ENCODE measurements at places on chromosomes 4 and X. TPM values are rescaled to one million over a fixed set of nuclear protein-coding genes. Genes with fewer than 3 reads are reported as not detected.

Gene STAP1
- not detected for polyA plus RNA-seq

Gene MTCP1
- polyA plus RNA-seq: 2.0 TPM

Gene F8A2
- not detected for polyA plus RNA-seq

Gene FANCB
- 0.89 TPM for polyA plus RNA-seq

Gene PDCL2
- not detected for polyA plus RNA-seq

Gene SCRG1
- polyA plus RNA-seq: not detected

Gene PHKA1
- polyA plus RNA-seq: 4.2 TPM

Gene TRIM60
- not detected for polyA plus RNA-seq

Gene SOD3
- 4.9 TPM for polyA plus RNA-seq

Gene ZMAT1
- polyA plus RNA-seq: 0.83 TPM

Gene OTUD6A
- 0.09 TPM for polyA plus RNA-seq

Gene USP17L27
- not detected for polyA plus RNA-seq

Gene STPG2
- 0.03 TPM for polyA plus RNA-seq

Gene LNX1
- polyA plus RNA-seq: 2.7 TPM

Gene AASDH
- 8.0 TPM for polyA plus RNA-seq

Gene NDUFB11
- polyA plus RNA-seq: 131 TPM

Gene ZMYM3
- polyA plus RNA-seq: 79.2 TPM

Gene CENPI
- polyA plus RNA-seq: 4.6 TPM

Gene MAGEC3
- polyA plus RNA-seq: not detected

Gene SLIT2
- 2.0 TPM for polyA plus RNA-seq

Gene ATOH1
- polyA plus RNA-seq: 0.12 TPM

Gene ASMT
- polyA plus RNA-seq: 2.6 TPM

Gene GAGE1
- polyA plus RNA-seq: not detected

Gene MAGEA2B
- polyA plus RNA-seq: 1.6 TPM

Gene SPACA5
- polyA plus RNA-seq: 0.26 TPM

Gene CFI
- polyA plus RNA-seq: not detected

Gene DCAF8L2
- not detected for polyA plus RNA-seq

Gene AFP
- 6.1 TPM for polyA plus RNA-seq

Gene BRCC3
- 13.1 TPM for polyA plus RNA-seq

Gene SNCA
- 4.8 TPM for polyA plus RNA-seq

Gene TEX13B
- polyA plus RNA-seq: 0.11 TPM

Gene TMPRSS11B
- polyA plus RNA-seq: not detected

Gene ARHGAP6
- polyA plus RNA-seq: 0.44 TPM

Gene PPEF2
- polyA plus RNA-seq: 0.03 TPM

Gene TSPAN7
- 37.7 TPM for polyA plus RNA-seq

Gene RBMXL3
- not detected for polyA plus RNA-seq

Gene AMTN
- not detected for polyA plus RNA-seq

Gene AMER1
- 3.3 TPM for polyA plus RNA-seq

Gene SPCS3
- polyA plus RNA-seq: 12.5 TPM

Gene IRS4
- polyA plus RNA-seq: 3.8 TPM

Gene PNMA6A
- 3.2 TPM for polyA plus RNA-seq

Gene BOD1L1
- 6.8 TPM for polyA plus RNA-seq

Gene SSX2
- not detected for polyA plus RNA-seq

Gene SPON2
- 2.8 TPM for polyA plus RNA-seq

Gene MXD4
- polyA plus RNA-seq: 18.0 TPM

Gene CYLC1
- not detected for polyA plus RNA-seq

Gene JCHAIN
- polyA plus RNA-seq: not detected

Gene MTMR8
- polyA plus RNA-seq: 0.77 TPM

Gene GYPE
- polyA plus RNA-seq: not detected

All from H1 (cell line).